Right renal cortex interstitium (tissue), 3 donors: ENCODE measurements at places on chromosomes 3 and 15.

DNA sequence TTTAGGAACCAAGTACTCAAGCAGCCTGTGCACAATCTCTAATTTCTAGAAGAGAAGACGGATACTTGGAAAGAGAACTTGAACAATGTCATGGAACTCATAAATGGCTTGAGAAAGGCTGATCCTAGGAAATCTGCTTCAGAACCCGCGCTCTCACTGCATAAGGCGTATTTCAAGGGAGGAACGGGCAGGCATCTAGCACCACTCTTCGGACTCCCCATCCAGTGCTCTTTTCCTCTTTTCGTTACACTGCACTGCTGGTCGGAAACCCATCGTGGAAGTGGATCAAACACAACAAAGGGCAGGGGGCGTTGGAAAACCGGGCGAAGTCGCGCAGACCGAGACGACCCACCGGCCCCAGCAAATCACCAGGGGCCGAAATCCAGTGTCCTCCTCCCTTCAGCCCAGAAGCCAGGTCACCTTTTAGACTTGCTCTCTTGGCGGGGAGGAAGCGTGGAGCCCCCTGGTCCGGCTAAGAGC, 539 bp upstream of the TLNRD1 start:
- no peak for DNase-seq

DNA sequence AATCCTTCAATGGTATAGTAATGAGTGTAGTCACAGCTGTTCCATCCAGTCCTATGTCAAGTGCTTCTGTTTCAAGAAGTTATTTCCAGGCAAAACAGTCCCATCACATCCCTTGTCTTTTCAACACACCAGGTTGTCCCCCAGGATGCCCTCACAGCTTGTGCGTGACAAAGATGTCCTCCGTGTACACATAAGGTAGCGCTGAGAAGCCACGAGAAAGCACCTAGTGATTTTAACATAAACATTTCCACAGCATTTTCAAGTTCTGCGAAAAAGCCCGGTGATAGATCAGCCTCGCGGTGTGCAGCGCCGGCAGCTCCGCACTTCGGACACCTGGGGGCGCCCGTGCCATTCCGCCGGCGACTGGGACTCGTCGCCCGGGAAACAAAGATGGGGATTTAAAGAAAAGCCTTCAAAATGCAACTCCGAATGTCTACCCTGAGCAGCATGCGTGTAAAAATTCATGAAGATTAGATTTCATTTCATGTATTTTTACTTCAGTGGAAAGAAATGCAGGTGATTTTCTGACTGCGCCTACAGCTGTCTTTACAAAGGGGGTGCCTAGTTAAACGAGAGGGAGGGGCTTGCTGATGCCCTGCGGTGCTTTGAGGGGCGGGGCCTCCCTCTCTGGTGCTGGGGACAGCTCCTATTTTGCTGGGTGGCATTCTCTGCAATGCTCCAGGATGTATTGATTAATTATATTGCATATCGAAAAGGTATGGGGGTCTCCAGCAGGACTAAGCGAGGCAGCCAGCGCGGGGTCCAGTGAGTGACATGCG, 49.9 kb downstream of the KY start:
- no peak for DNase-seq

GRCh38 chr3:197580253-197580691, 24.5 kb upstream of the BDH1 start:
- no peak for DNase-seq

DNA sequence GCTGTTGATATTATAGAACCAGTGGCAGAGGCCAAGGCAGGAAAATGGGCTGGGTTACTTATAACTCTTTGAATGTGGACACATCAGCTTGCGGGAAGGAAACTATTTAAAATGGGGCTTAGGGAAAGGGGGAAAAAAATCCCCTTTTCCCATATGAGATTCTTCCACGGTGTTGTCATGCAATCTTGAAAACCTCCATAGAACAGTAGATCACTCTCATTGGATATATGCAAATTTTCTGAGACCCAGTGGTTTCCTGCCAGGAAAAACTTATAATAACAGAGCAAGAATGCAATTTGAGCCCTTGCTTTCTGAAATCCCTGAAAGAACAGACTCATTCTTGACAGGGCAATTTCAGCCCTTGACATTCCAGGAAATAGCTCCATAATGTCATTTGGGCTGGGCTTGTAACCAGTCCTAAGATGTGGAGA, 31.1 kb downstream of the TMEM212 start:
- DNase-seq, result peak; percentile 42

DNA sequence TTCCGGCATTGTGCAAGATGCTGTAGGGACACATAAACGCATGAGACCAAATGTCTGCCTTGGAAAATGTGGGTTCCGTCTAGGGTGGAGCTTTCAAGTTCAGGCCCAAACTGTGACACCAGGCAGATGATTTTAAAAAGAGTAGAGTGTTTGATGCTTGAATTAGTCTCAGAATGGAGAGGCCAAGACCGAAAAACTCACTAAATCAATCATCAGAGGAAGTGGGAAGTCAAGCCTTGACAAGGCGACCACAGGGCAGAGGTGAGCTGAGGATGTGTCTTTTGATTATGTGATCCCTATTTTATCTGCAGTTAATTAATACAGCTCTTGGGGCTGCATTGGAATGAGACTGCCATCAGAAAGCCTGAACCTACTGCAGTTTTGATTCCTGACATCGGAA, 275.4 kb downstream of the ABHD5 start:
- DNase-seq, result no peak

- no peak for DNase-seq
These were observed 48.6 kb downstream of the LPP start for GRCh38 chr3:188202358-188203138.

- DNase-seq, result no peak
These were observed 138.2 kb downstream of the EPHA3 start for GRCh38 chr3:89245612-89246011.

DNA sequence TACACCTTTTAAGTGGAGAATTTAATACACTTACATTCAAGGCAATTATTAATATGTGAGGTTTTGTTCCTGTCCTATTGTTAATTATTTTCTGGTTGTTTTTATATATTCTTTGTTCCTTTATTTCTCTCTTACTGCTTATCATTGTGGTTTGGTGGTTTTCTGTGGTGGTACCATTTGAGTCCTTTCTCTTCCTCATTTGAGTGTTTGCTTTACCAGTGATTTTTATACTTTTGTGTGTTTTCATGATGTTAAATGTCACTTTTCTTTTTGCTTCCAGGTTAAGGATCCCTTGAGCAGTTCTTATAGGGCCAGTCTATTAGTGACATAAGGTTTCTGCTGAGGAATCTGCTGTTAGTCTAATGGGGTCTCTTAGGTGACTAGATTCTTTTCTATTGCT, 116.5 kb downstream of the LRRK1 start:
- DNase-seq, result no peak

GRCh38 chr3:100880072-100880471, 113.1 kb downstream of the ABI3BP start:
- DNase-seq, result no peak

GRCh38 chr3:14663396-14664135, 11.4 kb upstream of the C3orf20 start:
- DNase-seq, result no peak

- DNase-seq, result no peak
These were observed 23.2 kb downstream of the LOXL1 start for GRCh38 chr15:73949496-73949895.

- no peak for DNase-seq
These were observed 1.9 kb downstream of the FSD2 start for GRCh38 chr15:82803793-82804574.

DNA sequence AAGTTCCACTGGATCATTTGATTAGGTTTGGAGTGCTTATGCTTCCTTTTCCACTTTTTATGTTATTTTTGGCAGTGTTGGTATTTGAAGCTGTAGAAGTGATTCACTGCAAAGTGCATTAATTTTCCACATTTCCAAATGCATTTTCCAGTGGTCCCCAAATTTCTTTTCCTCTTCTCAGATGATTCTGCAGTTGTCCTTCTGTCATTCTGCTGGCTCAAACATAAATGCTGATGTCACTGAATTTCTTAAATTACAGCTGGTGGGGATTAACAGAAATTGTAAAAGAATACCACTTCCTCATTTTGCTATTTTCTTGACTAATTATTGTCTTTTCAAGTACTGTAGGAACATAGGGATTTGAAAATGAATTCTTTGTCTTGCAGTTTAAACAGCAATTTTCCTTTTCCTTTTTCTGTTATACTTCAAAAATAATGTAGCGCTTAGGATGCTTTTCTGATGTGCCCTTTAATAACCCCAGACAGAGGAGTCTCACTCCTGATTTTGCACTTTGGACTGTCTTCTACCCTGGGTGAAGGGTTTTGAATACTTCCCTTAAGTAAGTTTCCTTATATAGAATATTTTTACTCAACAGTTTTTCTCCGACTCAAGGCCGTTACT, 25.0 kb downstream of the MITF start:
- no peak for DNase-seq

DNA sequence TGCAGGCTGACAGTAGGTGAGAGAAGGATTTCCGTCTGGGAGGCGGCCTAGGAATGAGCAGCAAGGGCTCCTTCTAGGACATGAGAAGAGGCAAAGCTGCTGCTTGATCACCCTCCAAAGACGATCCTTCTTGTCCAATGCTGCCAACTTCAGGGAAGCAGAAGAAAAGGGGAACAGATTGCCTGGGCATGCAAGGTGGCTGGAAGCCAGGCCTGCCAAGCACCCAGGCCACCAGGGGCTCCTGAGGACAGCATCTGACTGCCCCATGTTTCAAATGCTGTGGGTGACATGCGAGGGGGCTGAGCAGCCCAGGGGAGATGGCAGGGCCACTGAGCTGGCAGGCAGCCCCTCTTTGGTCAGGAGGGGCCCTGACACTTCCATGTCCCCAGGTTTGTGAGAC, 3.3 kb upstream of the GRIP2 start:
- no peak for DNase-seq

DNA sequence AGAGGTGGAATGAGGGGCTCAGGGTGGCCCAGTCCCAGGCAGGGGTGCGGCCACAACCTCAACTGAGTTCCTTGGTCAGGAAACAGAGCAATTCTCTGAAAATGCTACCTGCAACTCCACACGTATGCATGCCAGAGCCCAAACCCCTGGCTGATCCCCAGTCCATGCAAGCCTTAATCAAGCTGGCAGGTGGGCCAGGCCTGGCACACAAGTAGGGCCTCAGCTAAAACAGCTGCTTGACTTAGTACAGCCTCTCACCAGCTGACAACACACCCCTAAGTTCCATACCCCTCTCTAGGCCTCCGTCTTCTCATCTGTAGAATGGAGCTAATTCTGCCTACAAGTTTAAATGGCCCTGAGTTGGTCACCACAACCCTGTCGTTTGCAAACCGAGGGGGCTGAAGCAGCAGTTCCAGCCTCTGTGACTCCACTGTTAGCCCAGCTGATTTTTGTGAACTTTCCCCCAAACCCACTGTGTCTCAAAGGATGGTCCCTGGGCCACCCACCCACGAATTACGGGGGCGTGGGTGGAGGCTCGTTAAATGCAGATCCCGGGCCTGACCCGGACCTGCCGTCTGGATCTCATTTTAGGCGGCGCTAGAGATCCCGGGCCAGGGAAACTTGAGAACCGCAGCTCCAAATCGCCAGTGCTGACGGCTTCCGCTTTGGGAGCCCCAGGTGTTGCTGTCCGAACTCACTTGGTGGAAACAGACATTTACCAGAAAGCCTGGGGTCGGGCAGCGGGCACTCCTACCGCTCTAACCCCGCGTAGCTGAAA, 927 bp downstream of the CHDH start:
- peak; percentile 57 for DNase-seq

- no peak for DNase-seq
These were observed 31.1 kb downstream of the CYP11A1 start for GRCh38 chr15:74336061-74337005.

GRCh38 chr15:42447599-42447998, 43.3 kb downstream of the ZNF106 start:
- no peak for DNase-seq

DNA sequence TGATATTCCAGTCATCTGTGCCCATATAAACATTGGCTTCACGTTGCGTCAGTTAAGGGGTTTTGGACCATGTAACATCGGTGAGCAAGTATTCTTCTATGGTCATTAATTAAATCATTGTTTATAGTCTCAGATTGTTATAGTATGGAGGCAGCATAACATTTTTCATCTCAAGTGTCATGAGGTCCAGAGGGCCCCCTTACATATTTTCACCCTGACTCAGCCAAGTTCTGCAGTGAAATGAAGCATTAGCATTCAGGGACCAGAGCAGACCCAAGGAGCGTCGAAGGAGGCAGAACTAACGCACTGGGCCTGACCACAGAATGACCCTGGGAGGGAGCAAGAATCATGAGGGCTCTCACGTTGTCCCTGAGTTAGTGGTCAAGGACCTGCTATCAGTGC, 171.5 kb downstream of the LRTM1 start:
- DNase-seq, result no peak

- no peak for DNase-seq
These were observed 48.3 kb downstream of the MB21D2 start for GRCh38 chr3:192869131-192870031.

- no peak for DNase-seq
These were observed 550 bp upstream of the CHD2 start for GRCh38 chr15:92899601-92899947.

GRCh38 chr3:79586232-79586631, 181.6 kb downstream of the ROBO1 start:
- DNase-seq, result no peak

DNA sequence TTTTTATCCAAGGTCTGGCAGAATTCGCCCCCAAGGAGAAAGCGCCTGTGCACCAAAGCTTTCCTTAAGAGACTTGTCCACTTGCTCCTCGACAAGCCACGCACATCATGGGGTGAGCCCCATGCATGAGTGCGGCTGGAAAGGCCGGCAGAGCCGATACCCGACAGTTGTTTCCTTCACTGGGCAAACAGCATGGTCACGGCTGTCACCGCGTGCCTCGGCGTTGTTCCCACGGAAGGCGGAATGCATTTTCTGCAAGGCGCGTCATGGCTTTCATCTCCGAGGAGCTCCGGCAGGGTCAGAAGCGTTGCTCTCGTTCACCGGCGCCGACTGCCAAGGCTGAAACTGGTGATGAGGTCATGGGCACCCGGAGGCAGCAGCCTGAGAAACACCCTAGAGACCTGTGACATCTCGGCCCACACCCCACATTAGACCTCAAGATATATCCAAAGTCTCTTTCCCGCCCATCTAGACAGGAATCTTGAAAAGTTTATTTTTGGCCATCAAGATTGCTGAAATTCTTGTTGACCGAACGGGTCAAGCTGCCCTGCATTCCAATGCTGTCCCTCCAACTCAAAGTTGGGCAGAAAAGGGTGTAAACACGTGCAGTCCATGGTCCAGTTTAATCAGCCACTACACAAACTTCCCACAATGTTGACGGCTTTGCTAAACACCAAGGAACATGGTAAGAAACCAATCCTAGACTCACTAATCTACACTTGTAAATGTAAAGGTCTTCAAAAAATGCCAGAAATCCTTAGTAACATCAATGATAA, 604 bp upstream of the TJP1 start:
- no peak for DNase-seq

DNA sequence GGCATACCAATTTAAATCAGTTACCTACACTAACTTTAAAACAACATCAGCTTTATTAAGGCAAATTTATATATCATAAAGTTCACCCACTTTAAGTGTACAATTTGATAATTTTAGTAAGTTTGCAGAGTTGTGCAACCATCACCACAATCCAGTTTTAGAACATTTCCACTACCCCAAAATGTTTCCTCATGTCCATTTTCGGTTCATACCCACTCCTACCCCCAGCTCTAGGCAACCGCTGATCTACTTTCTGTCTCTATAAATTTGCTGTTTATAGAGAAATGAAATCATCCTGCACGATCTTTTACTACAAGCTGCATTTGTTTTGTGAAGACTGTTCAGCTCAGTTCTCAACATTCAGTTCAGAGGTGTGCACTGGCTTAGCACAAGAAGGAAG, 31.5 kb upstream of the FAM81A start:
- no peak for DNase-seq
